Activated effector memory CD4-positive, alpha-beta T cell treated with Interleukin-2 at 50 U/mL for 16 hours (primary cell): ENCODE measurements at places on chromosomes 12 and 14.

DNA sequence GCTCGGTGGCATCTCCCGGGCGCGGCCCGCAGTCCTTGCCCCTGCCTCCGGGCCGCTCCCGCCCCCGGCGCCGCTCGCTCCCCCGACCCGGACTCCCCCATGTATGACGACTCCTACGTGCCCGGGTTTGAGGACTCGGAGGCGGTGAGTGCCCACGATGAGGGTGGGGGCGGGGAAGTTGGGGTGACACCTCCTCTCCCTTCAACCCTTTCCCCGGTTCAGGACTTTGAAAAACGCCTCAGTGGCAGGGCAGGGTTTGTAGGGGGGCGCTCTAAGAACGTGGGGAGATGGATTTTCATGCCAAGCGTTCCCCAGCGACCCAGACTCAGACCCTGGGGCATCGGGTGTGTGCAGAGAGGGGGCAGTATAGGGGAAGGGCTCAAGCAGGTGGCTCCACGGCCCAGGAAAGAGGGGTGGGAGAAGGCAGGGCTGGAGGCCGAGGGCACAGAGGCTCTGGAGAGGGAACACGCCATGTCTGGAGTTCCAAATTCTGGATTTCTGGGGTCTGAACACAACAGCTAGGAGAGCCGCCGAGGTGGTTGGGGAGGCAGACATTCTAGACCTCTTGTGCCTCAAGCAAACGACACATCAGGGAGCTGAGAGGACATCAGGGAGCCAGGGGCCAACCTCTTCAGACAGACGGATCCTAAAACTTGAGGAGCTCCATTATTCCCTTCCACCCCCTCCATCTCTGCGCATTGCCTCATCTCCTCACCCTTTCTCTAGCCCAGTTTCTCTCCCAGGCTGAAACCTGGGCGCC lies 715 bp downstream of the CACNB3 start:
- DNase-seq: peak; percentile 29

GRCh38 chr12:124372831-124373230 lies 77.9 kb downstream of the RFLNA start:
- DNase-seq: no peak

GRCh38 chr12:110699591-110700445 lies 10.9 kb upstream of the HVCN1 start:
- DNase-seq: no peak

DNA sequence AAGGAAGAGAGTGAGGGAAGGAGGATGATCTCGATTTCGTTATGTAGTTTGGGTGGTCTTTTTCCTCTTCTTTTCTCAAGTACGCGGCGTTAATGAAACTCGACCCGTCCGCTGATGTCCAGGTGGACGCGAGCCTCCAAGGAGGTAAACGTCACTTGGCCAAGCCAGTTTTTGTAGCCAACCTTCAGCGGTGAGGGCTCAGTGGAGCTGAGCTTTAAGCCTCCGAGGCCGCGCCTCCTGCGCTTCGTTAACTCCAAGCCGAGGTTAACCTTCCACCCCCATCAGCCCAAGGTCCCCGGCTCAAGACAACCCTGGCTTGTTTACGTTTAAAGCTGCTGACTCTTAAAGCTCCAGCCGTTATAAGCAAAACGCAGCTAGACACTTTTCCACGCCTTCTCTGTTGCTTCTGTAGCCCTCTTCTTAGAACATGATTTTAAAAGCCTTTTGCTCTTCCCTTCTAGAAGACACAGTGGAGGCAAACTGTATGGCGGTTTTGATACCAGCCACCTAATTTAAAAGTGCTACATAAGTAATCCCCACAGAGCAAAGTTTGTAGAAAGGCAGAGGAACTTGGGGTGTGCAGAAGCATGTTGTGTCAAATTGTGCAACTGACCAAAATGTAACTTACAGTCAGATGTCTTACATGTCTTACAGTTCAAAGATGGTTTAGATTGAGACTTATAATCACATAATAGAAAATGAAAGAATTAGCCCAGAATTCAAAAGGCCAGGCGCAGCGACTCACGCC lies 923 bp upstream of the ITPR2 start:
- DNase-seq: peak; percentile 20

GRCh38 chr14:56304456-56304855 lies 186.2 kb downstream of the PELI2 start:
- no peak for DNase-seq

DNA sequence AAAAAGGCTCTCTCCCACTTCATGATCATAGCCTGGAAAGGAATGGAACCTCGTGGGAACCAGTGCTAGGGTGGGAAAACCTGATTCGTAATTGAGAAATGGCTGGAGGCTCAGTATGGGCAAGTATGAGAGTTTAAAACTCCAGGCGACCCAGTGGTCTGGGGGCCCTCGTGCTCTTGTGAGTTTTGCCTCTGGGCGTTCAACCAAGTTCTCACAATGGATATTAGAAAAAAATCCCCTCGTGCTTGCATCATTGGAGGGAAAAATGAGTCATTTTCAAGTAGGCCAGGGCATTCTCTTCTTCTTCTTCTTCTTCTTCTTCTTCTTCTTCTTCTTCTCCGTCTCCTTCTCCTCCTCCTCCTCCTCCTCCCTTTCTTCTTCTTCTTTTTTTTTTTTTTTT lies 39.0 kb downstream of the GPR68 start:
- no peak for DNase-seq
